ENCODE measurements at places on chromosomes 6 and 20.

DNA sequence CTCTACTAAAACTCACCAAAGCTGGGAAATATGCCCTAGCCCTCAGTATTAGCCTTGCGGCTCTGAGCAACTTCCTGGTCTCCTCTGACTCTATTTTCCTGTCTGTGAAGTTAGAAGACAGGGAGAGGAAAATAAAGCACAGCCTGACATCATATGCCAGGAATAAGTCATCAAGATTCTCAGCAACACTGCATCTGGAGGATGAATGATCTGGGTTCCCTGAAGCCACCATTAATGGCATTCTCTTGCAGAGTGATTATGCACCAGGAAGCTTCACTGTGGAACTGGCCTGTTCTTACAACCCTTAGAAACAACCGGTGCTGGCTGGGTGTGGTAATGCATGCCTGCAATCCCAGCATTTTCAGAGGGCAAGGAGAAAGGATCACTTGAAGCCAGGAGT, 12.4 kb downstream of the ADGRF5 start:
- no peak overlapping the region for H3K27ac ChIP-seq
- no peak overlapping the region for H3K4me3 ChIP-seq
- H3K4me1 ChIP-seq: no peaks in the 10 kb centered on the region

DNA sequence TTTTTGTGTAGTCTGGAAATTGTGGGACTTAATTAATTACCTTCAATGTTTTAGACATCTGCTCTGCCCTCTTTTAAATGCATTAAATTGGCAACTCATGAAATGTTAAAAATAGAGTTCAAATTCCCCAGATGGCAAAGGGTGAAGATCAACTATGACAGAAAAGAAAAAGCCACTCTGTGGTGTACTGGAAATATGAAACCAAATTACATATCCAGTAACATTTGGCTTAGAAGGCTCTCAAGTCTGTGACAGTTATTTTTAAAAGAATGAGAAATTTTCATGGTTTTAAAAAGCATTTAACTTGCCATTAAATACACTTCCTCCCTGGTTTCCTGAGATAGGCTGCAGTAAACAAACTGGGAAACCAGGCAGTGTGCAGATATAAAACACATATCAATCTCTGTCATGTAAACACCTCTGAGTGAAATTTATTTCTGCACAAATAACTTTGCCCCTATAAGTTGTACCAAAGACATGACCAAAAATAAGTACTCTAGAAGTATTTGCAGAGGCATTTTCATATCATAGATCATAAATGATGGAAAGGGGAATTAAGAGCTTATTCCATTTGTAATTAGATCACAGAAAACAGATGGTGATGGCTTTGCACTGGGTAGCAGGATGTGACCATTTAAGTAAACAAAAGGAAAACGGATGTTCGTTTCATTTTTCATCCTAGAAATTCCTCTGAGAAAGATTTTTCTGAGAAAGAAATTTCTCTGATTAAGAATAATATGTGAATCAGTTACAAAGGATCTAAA, 360.1 kb downstream of the SAMD5 start:
- no peaks in the 10 kb centered on the region for H3K36me3 ChIP-seq
- H3K4me1 ChIP-seq: no peaks in the 10 kb centered on the region
- no peaks in the 10 kb centered on the region for H3K27me3 ChIP-seq
- no peak overlapping the region for H3K4me3 ChIP-seq

DNA sequence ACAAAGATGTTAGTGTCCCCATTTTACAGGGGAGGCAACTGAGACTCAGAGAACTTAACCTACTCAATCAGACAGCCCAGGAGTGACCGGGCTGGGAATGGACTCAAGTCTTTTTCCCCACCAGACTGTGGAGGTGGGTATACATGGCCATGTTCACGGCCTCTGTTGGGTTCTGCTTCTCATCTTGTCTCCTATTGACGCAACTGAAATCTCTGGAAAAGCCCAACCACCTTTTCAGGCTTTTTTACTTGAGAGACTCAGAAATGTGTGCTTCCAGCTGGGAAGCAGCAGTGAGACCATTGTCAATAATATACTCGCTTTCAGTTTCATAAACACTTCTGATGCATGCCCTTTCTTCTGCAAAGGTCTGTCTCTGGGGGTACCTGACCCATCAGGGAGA, 70.7 kb downstream of the SOBP start:
- peaks cover 23% of the 10 kb centered on the region for H3K27me3 ChIP-seq
- H3K4me1 ChIP-seq: no peaks in the 10 kb centered on the region
- no peak overlapping the region for H3K27ac ChIP-seq
- no peaks in the 10 kb centered on the region for H3K36me3 ChIP-seq
- no peak overlapping the region for H3K4me3 ChIP-seq

DNA sequence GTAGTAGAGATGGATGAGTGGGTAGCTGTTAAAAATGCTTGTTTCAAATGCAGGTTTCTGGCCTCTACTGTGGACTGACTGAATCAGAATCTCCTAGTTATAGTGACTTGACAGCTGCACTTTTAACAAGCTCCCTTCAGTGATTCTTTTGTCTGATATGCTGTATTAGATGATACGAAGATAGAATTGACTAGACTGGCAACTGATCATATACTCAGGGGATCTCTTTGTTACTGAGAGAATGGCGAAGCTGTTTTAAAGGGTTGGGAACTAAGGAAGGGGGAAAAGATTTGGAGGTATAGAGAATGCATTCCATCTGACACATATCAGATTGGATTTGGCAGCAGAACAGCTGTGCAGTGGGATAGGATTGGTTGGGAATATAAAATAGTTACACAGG, 7.0 kb downstream of the ENPP4 start:
- no peak overlapping the region for H3K4me3 ChIP-seq
- no peak for DNase-seq
- peaks cover 2% of the 10 kb centered on the region for H3K27me3 ChIP-seq
- H3K4me1 ChIP-seq: no peaks in the 10 kb centered on the region

DNA sequence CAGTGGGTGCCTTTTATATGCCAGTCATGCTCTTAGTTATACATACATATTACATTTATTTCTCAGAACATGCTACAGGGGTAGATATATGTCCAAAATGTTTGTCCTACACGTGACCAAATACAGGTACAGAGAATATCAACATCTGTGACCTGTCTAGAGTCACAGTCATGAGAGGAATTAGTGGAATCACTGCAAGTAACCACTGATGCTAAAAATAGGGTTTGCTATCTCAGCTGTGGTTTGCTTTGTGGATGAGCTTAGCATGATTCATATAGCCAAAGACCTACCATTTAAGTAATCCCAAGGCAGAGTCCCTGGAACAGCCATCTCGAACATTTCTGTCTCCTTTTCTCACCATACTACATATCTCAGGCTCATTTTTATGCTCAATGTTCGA, 32.3 kb downstream of the GSTA3 start:
- peaks cover 7% of the 10 kb centered on the region for H3K4me1 ChIP-seq
- peak; percentile 5 for DNase-seq
- H3K36me3 ChIP-seq: no peaks in the 10 kb centered on the region
- H3K4me3 ChIP-seq: no peak overlapping the region
- peaks cover 63% of the 10 kb centered on the region for H3K27me3 ChIP-seq

- no peak for DNase-seq
- H3K36me3 ChIP-seq: no peaks in the 10 kb centered on the region
- peak overlapping the region; percentile 11 for H3K4me3 ChIP-seq
Observed at GRCh38 chr6:87968435-87969278, 79.0 kb upstream of the SPACA1 start.

DNA sequence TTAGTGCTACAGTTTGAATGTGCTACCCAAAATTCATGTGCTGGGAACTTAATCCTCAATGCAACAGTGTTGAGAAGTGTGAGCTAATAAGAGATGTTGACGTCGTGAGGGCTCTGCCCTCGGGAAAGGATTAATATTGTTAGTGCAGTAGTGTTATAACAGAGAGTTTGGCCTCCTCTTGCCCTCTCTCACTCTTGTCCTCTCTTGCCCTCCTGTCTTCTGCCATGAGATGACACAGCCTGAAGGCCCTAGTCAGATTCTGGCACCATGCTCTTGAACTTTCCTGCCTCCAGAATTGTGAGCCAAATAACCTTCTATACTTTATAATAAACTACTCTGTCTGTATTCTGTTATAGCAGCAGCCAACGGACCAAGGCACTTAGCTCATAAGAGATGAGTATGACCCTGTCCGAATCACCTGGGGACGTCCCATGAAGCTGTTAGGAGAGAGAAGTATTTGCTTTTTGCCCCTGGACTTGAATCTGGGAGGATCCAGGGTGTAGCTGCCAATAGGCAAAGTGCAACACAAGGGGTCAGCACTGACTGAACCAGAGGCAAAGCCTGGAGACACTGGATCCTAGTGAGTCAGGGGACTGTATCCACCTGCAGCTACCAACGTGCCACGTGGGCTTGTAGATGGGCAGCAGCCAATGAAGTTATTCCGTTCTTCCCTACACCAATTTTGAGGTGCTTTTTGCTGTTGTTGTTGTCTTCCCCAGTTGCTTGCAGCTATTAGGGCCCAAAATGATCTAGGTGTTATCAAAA, 233.7 kb downstream of the THBS2 start:
- H3K4me3 ChIP-seq: no peak overlapping the region
- DNase-seq: no peak
- H3K4me1 ChIP-seq: no peaks in the 10 kb centered on the region
- H3K27me3 ChIP-seq: no peaks in the 10 kb centered on the region
- H3K27ac ChIP-seq: no peak overlapping the region

DNA sequence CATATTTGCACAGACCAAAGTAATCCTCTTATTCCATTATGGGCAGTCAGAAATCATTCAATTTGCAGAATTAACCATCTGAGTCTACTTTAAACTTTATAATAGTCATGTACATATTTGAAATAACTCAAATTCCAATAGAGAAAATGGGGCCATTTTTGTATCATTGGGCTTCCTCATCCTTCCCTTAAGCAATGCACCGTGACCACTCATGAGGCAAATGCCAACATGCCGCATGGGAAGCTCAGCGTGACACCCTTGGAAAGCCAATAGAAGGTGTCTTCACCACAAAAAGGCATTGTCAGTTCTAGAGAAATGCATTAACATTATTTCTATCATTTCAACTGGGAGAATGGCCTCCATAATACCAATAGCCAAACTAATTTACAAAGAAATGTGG, 38.5 kb downstream of the SIM1 start:
- no peak overlapping the region for H3K27ac ChIP-seq
- H3K4me3 ChIP-seq: no peak overlapping the region
- no peaks in the 10 kb centered on the region for H3K36me3 ChIP-seq
- peaks cover 8% of the 10 kb centered on the region for H3K27me3 ChIP-seq

DNA sequence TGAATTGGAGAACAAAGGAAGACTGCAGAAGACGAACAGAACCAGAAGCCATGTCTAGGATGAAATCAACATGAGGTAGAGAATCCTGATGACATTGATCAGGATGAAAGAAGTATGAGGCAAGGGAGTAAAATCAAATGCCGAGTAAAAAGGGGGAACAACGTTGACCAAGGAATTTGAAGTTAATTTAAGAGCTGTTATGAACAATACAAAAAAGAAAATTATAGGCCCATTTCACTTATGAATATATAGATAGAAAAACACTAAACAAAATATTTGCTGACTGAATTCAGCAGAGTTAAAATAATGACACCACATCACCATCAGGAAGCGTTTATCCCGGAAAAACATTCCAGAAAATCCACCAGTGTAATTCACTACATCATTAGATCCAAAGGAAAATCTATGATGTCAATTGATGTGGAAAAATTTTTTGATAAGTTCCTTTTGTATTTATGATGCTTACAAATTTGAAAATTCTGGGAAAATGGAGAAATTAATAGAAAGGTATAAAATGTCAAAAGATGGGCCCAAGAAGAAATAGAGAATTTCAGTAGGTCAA, 8.1 kb upstream of the CCN5 start:
- no peak for DNase-seq
- no peak overlapping the region for H3K27ac ChIP-seq
- no peak overlapping the region for H3K4me3 ChIP-seq
- no peaks in the 10 kb centered on the region for H3K27me3 ChIP-seq

DNA sequence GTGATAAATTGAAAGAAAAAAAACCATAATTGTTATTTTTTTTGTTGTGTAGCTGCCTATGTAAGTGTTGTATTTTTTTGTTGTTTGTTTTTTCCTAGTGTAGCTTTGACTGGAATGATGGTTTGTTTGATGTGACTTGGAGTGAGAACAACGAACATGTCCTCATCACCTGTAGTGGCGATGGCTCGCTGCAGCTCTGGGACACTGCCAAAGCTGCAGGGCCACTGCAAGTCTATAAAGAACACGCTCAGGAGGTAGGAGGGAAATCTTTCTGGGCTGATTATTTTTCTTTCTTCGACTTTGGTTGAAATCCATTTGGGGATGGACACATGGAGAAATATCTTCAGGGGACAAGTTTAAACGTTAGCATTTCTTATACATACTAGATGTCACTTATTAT, 3.8 kb downstream of the PEX7 start:
- no peak overlapping the region for H3K27ac ChIP-seq
- no peaks in the 10 kb centered on the region for H3K27me3 ChIP-seq
- no peak overlapping the region for H3K4me3 ChIP-seq
- no peaks in the 10 kb centered on the region for H3K4me1 ChIP-seq

- H3K27ac ChIP-seq: peak within 1 kb of the TSS; percentile 97
- H3K4me3 ChIP-seq: peak within 1 kb of the TSS; percentile 89
- no peaks in the 10 kb centered on the region for H3K36me3 ChIP-seq
- H3K4me1 ChIP-seq: peaks cover 33% of the 10 kb centered on the region
- DNase-seq: no peak
- no peaks in the 10 kb centered on the region for H3K27me3 ChIP-seq
Observed at GRCh38 chr6:16760516-16761470, at the start of gene ATXN1. Gene ATXN1 (minus strand): TSS chr6:16761460.

- H3K4me3 ChIP-seq: no peak overlapping the region
- DNase-seq: no peak
- H3K27me3 ChIP-seq: peaks cover 3% of the 10 kb centered on the region
- H3K27ac ChIP-seq: no peak overlapping the region
Observed at GRCh38 chr20:5369629-5370028, 52.9 kb upstream of the PROKR2 start.

DNA sequence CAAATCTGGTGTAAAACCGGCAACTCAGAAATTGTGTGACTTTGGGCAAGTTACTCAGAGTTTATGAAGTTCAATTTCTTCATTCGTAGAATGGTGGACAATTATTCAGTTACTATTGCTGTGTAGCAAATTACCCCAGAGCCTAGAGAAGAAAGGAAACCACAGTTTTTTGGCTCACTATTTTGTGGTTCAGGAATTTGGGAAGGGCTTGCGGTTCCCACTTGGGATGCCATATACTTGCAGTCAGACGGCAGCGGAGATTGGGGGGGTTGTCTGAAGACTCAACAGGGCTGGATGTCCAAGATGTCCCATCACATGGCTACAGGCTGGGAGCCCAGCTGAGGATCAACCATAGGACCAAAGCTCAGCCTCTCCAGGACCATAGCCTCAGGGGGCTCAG, 108.1 kb downstream of the PCSK2 start:
- H3K27me3 ChIP-seq: no peaks in the 10 kb centered on the region
- H3K36me3 ChIP-seq: no peaks in the 10 kb centered on the region
- no peak overlapping the region for H3K27ac ChIP-seq
- H3K4me1 ChIP-seq: no peaks in the 10 kb centered on the region
- no peak overlapping the region for H3K4me3 ChIP-seq
- DNase-seq: no peak

DNA sequence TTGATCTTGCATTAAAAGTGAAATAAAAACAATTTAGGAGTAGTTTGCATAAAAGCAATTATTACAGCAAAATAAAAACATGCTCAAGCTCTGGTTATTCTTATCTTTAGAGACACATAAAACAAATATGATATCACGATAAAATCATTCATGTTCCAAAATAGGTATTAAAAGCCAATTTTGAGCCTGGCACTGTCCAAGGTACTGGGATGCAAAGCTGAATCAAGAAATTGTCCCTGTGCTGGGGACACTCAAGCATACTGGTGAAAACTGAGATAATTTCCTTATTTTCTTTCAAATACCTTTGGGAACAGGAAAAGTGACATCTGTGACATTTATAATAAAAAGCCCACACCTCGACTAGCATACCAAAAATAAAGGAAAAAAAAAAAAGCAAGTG, 931 bp upstream of the MTCL3 start:
- no peak overlapping the region for H3K4me3 ChIP-seq
- H3K27ac ChIP-seq: no peak overlapping the region
- no peak for DNase-seq
- H3K4me1 ChIP-seq: peaks cover 8% of the 10 kb centered on the region
